ENCODE measurements at places on chromosomes 16 and 17.
A peak's percentile ranks its signal among the peaks of the same experiment; 100 is the strongest.

DNA sequence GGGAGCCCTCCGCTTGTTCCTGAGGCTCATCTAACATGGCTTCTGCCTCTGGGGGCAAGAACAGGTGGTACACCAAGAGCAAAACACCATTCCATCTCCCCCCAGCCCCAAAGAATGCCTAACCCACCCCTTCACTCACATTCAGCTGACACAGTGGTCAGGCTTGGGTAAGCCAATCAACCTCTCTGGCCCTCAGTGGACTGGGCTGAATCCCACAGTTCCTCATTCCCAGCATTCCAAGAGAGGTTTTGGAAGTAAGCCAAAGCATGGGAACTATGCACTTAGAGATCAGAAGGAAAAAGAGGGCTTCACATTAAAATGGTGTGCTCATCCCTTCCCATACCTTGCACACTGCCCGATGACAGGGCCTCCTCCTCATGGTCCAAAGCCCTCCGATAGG lies 7.8 kb downstream of the PIGS start:
- no peak for DNase-seq

GRCh38 chr17:57115377-57115776 lies 30.3 kb downstream of the AKAP1 start:
- no peak for DNase-seq

GRCh38 chr17:78736526-78737079 lies 45.5 kb downstream of the CYTH1 start:
- peak; percentile 73 for DNase-seq

GRCh38 chr17:49085565-49086315 lies 46.8 kb upstream of the B4GALNT2 start:
- DNase-seq = no peak

DNA sequence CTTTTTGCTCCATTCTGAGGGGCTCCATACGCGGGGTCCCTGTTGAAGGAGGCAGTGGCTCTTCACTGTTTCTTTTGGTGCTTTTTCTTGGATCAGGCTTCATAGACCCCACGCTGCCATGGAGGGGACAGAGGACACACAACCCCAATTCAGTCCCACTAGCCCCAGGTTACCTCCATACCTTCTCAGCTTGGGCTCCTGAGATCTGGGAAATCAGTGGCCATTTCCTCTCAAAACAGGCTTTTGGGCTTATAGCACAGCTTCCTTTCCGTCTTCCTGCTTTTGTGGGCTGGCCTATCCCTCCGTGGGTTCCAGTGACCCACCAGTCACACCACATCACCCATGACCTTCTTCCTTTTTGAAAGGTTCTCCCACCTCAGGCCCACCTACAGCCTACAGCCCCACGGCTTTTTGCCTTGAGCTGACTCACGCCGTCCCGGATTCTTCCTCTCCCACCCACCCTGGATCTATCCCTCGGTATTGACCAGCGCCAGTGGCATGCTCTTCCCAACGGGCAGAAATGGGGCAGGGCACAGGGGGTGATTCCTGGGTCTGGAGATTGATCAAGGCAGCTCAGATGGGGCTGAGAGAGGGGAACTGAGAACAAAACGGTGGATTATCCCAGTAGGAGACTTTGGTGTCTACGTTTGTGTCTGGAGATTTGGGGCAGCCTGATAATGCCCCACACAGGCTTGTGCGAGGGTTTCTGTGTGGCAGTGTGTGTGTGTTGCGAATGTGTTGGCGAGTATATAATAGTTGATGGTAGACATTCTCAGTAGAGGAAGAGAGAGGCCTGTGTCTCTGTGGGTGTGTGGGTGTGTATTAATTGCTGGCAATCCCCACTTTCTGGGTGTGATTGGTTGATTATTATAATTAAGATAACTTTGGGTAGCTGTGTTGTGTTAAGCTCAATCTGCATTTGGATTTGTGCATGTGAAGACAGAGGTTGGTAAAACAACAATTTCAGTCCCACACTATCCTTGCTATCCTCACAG lies 3.8 kb downstream of the TBX21 start:
- peak; percentile 27 for DNase-seq

GRCh38 chr17:5699814-5700213 lies 115.5 kb upstream of the NLRP1 start:
- no peak for DNase-seq

DNA sequence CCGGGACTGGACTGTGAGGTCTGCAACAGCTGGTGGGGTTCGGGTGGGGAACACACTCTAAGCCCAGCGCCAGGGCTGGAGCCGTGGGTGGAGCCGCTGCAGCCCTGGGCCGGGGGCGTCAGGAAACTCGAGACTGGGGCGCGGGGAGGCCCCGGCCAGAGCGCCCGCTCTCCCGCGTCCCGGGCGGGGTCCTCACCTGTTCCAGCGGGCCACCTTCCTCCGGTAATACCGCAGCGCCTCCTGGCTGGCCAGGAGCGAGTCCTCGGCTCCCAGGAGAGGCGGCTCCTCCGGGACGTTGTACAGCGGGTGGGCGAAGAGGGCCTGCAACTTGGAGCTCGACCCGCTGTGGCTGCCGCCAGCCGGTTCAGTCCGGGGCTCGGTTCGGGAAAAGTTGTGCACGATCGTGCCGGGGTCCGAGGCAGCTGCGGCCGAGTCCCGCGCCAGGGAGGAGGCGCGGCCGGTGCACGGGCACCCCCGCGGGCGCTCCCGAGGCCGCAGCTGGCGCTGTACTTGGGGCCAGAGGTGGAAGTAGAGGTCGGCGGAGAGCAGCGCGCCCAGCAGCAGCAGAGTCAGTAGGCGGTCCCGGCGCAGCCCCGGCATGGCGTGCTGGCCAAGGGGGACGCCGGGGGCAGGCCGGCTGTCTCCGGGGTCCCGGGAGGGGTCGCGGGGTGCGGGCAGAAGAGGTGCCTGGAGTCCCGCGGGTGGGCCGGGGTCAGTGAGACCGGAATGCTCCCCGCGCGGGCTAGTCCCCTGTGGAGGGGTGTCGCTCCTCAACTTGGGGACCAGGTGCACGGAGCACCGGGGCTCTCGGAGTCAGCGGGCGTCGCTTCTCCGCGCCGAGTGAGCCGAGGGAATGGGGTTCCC lies 868 bp downstream of the FAM20A start:
- DNase-seq = peak; percentile 70

DNA sequence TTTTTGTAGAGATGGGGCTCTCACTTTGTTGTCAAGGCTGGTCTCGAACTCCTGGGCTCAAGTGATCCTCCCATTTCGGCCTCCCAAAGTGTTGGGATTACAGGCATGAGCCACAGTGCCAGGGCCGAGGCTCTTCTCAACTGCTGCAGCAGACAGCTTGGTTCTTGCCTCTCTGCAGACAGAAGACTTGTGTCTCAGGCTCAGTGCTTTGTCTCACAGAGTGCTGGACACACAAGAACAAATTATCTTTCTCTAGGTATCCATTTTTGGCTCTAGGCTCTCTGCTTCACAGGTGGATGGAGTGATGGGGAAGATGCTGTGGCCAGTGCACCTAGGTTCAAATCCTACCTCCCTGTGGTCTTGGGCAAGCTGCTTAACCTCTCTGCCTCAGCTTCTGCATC lies 80.8 kb upstream of the RNU2-1 start:
- DNase-seq = no peak

GRCh38 chr16:24838554-24839266 lies 7.1 kb upstream of the SLC5A11 start:
- peak; percentile 62 for DNase-seq

DNA sequence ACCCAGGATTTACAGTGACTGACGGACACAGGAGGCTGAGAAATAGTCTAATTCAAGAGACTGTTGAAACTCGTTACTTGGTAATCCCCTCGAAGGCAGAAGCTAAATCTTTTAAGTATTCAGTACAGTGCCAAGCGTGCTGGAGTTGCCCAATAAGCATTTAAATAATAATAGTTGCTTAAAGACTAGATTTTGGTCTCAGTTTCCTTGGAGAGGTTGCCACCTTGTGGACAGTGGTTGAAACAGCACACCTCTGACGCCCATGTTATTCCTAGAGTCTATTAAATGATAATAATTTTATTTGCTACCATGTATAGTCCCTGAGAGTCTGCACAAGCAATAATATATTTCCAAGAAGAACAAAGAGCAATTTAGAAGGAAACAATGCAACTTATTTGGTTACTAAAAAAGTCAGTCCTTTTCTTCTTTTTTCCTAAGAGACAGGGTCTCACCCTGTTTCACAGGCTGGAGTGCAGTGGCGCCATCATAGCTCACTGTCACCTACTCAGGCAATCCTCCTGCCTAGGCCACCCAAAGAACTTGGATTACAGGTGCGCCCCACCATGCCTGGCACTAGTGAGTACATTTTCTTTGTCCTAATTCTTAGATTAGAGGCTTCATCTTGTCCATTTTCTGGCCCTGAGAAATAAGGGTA lies 138.0 kb upstream of the NUDT7 start:
- peak; percentile 64 for DNase-seq

- no peak for DNase-seq
Observed at GRCh38 chr17:77366558-77367245, 225.9 kb downstream of the SEC14L1 start.

DNA sequence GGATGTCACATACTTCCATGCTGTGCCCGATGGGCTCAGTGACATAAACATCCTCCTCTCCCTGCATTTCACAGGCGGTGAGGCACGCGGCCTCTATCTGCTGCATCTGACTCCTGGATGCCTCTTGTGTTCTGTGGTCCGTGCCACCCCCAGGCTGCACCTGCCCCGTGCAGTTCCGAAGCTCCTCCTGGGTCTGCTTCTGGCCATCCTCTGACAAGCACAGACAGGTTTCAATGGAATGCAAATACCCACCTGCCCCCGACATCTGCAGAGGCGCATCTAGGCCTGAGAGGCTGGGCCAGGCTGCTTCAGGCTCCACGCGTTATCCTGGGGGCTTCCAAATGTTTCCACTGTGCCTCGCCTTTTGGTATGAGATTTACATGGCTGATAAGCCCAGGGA lies 46.3 kb upstream of the DNAH17 start:
- no peak for DNase-seq

DNA sequence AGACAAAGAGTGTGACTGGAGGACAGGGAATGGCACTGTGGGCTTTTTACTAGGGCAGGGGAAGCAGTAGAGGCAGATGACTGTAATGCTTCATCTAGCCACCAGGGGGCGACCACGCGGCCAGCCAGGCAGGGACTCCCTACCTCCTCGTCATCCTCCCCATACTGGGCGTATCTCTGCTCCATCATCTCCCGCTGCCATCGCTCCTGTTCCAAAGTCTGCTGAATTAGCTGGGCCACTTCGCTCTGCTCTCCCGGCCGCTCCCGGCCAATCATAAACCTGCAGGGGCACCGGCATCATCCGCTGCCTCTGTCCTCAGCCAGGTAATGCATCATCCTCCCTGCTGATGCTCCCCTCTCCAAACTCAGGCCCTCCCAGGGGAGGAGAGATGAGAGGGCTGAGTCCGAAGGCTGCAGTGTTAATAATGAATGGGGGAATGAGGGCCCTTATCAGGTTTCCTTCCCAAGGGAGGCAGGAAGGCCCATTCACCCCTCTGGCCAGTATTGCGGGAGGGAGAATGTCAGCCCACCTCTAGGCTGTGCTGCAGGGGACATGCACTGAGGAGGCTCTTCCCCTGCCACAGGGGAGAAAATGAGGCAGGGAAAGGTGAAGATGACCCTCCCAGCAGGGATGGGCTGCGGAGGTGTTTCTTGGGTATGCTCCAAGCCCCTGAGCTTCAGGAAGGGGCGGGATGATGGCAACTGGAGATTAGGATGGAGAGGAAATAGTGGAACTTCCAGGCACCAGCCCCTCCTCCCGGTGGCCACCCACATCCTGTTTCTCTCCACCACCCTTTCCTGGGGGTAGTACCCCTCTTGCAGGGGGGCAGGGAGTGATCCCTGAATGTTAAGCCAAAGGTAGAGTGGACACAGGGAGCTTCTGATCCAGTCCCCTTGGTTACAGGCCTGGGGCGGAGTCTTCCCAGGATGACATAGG lies 10.3 kb upstream of the SAMD14 start:
- DNase-seq = peak; percentile 69

GRCh38 chr17:4463818-4464476 lies 30.2 kb downstream of the SPNS3 start:
- no peak for DNase-seq

DNA sequence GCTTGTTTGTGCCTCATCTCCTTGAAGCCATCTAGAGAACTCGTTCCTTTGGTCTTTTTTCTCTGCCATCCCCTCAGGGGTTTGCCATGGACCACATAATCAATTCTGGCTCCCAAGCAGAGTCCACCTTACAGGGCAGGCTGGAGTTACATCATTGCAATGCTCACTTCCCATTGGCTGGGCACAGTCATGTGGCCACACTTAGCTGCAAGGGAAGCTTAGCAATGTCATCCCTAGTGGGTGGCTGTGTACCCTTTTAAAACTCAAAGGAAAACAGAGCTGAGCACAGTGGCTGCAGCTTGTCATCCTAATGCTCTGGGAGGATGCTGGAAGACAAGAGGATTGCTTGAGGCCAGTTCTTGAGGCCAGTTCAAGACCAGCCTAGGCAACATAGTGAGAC lies 41.9 kb upstream of the POLR3E start:
- DNase-seq = no peak

DNA sequence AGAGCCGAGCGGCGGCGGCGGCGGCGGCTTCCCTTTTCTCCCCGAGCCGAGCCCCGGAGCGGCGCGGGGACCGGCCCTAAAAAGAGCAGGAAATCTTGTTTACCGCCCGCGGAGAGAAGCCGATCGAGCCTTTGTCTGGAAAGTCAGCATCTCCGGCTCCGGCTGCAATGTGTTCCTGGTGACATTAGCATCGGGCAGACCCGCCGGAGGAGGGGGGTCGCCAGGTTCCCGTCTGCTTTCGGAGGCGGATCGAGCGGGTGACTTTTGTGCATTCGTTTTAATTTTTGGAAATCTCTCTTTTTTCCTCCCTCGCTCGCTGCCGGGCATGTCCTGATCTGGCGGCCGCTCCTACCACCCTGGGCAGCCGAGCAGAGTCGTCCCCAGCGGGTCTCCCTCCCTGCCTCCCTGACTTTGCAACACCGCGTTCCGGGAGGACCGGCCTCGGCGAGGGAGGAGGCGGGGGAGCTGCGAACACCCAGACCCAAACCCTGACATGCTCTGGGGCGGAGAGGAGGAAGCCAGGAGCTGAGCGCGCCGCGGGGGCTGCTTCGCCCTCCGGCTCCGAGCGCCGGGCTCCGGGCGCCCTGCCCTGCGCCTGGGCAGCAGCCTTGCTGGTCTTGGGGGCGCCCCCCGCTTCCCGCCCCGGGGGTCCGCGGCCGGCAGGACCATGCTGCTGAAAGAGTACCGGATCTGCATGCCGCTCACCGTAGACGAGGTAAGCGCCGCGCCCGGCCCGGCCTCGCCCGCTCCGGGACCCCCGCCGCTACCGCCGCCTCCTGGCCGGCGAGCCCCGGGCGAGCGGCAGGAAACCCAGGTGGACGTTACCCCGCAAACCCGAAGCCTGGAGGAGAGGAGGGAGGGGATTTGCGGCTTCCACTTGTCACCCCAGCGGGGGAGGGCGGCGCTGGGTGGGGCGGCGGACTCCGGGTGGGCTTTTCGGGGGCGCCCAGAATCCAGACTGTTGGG lies 690 bp downstream of the PITPNC1 start:
- DNase-seq = peak; percentile 47
